Activated CD4-positive, alpha-beta T cell treated with anti-CD3 and anti-CD28 coated beads, Interleukin-2, amount 50 U/mL, for 48 hours (primary cell): ENCODE measurements at places on chromosomes 5 and 9.

DNA sequence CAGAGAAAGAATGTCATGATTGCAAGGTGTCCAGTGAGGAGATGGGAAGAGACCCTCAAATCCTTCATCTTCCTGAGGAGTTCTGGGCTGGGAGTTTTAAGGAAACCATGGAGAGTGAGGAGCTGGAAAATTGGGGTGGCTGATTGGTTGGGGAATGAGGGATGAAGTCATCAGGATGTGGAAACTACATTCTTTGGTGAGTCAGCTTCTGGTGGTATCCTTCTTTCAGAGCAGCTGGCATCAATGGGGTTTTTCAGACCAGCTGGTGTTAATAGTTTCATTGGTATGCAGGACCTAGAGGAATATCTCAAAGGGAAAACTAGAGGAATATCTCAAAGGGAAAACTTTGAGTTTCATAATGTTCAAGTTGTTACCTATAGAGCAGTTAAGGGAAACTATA, 45.2 kb downstream of the RNF180 start:
- DNase-seq: no peak

DNA sequence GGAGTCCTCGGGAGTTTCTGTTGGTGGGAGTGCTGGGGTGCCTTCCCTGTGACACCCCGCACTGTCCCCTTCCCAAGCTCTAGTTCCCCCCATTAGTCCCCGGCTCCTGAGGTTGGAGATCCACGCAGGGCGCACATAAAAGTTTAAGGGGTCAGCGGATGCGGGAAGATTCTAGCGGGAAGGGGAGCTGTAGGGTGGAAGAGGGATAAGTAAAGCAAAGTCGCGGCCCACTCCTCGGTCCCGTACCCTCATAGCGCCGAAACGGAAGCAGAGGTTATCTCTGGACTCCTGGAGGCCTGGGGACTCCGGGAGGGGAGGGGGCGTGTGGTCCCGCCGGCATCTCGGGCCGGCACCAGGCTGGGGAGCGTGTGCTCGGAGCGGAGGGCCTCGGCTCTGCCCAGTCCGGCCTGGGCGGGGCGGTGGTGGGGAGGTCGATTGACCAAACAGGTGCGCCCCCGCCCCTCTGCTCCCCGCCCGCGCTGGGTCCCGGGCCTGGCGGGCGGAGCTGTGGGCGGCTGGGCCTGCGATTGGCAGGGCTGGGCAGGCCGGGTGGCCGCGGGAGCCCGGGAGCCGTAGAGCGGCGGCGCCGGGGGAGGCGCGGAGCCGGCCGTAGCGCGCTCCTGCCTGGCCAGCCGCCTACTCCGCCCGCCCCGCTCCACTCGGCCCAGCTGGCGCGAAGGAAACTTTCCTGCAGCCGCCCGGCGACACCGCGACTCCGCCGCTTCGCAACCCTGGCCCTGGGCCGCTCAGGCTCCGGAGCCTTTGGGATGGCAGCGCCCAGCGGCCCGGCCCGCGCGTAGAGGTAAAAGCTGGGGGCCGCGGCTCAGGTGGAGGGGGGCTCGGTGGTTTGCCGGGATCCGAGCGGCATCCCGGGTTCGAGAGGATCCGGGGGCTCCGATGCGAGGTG, 52.2 kb upstream of the DAB2IP start:
- no peak for DNase-seq

- DNase-seq: no peak
Measured at GRCh38 chr5:10653751-10654400, 90.0 kb downstream of the ANKRD33B start.

- no peak for DNase-seq
Measured at GRCh38 chr9:33133186-33133585, 34.0 kb downstream of the B4GALT1 start.

- DNase-seq: no peak
Measured at GRCh38 chr9:121757281-121757585, 105.8 kb downstream of the DAB2IP start.
